Activated B cell treated with CpG ODN at 0.5 μM for 24 hours (primary cell): ENCODE measurements at places on chromosomes 1 and 21.

GRCh38 chr1:244046907-244047611 is 4.0 kb upstream of the ZBTB18 start:
- DNase-seq, result no peak

DNA sequence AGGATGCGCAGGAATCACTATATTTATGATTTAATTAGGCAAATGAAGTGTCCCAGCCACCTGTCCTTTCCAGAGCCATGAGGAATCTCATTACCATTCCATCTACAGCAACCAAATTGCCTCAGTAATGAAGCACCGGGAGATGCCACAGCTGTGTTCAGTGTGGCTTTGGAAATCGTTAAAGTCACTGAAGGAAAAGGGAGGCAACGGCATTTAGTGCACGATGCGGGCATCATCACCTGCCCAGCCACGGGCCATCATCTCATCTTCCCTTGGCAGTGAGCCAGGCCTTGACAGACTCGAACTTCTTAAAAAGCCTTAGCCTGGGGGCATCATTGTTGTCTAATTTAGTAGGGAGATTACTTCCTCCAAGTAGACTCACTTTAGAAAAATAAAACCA is 67.8 kb downstream of the CNIH3 start:
- DNase-seq, result no peak

DNA sequence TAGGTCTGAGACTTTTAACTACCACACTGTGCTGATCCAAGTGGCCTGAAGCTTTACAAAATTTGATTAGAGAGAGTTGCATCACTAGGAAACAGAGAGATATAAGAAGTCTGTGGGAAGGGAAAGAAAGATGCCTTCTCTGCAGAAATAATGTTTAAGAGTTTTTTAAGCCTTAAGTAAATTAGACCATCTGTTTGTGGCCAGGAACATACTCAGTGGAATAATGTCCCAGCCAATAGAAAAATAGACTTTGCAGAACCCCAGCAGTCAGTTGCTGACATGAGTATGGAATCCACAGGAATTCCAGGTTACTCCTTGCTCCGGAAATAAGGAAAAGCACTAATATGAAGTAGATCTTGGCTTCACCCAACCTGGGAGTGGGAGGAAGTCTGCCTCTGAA is 144.8 kb downstream of the ST6GALNAC5 start:
- no peak for DNase-seq

DNA sequence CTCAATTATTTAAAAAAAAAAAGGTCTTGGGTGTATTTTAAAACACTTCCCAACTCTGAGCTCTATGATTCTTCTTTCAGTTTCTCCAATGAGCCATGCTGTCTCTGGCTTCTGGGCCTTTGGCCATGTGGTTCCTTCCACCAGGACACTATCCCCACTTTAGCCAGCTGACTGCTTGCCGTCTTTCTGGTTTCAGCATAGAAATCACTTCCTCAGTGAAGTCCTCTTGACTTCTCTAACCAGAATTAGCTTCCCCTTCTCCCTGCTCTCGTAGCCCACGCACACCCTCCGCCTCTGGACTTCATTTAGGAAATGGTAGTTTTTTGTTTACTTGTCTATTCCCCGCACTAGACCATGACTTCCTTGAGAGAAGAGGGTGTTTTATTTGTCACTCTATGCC is 1.1 kb upstream of the DIO1 start:
- DNase-seq, result no peak

DNA sequence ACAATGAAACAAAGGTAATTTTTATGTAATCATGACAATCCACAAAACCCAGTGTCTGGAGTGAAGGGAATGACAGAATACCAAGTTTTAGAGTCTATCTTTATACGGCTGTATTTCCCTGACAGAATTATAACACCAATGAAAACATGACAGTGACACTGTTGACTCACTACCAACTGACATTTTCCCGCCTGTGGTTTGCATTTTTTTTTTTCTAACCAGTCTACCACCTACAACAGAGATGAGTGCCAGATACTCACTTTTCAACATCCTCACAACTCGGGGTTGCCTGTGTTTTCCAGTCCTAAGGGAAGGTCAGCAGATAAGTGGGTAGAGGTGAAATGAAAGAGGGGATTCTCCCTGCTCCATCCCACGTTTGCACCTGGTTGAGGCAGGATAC is 118.9 kb downstream of the KCNJ6 start:
- no peak for DNase-seq

DNA sequence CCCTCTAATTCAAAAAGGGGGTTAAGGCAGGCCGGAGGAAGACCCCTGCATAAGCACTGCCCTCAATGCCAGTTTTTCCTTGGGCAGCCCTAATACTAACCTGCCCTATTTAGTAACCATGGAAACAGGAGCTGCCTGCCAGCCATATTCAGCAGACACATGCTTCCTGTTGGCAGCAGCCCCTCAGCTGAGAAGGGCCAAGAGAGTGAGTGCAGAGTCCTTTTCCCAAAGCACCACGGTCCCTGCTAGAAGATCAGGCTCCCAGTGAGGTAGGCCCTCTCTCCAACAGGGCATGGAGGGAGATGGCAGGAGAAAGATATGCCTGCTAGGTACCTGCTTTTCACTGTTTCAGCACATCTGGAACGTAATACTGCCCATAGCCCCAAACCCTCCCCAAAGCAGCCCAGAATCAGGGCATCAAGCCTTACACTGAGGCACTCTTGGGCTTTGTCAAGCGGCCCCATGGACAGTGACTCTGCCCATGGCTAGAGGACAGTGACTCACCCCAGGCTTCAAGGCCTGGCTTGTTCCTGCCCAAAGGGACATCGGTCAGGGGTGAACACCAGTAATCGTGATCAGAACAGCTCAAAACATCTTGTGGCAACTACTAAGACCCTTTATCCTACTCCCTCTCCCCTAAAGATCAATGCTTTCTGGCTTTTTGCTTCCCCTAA is 64.5 kb downstream of the BCAR3 start:
- DNase-seq, result no peak

- no peak for DNase-seq
Observed at GRCh38 chr1:176559474-176559873, 96.5 kb downstream of the PAPPA2 start.

DNA sequence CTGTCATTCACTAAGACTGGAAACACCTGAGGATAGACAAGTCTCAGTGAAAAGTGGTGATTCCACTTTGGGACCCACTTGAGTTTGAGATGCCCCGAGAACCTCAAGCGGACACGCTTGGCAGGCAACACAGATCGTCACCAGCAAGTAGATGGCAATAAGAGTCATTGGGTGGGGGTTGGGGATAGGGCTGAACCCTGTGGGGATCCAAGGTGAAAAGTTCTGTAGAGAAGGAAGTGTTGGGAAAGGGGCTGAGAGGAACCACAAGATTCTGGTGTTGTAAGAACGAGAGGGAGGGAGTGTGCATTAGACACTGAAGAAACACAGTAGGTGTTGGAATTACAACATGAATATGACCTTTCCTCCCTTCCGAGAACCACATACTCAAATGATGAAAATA is 45.4 kb upstream of the TDRD10 start:
- DNase-seq, result no peak

GRCh38 chr1:230696722-230697437 is 17.0 kb downstream of the AGT start:
- DNase-seq, result no peak

DNA sequence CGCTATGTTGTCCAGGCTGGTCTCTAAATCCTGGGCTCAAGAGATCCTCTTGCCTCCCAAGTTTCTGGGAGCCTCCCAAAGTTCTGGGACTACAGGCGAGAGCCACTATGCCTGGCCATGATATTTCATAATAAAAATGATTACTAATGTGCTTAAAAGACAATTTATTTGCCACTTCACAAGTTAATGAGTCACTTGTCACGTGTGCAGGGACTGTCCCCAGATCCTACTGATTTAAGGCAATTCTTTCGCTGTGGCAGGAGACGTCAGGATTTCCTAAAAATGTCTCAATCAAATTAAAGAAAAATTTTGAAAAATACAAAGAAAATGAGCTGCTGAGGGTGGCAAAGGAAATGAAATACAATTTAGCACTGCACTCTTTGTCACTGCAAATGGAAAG is 43.5 kb downstream of the B3GALNT2 start:
- DNase-seq, result no peak

- no peak for DNase-seq
Observed at GRCh38 chr1:22349362-22350043, 102.1 kb upstream of the ZBTB40 start.

GRCh38 chr1:217348960-217349664 is 281.8 kb downstream of the GPATCH2 start:
- DNase-seq, result no peak

DNA sequence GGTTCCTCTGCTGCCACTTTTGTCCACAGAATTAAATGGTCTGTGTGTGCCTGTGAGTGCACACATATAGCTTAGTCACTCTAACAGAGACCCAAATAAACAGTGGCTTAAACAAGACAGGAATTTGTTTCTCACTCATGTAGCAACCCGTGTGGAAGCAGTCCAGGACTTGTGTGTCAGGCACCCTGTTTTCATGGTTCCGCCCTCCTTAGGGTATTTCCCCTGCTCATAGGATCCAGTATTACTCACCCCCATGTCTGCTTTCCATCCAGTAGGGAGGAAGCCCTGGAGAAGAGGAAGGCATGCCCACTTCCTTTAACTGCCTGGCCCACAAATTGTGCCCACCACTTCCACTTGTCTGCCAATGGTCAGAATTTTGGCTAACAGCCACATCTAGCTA is 41.3 kb upstream of the TACSTD2 start:
- DNase-seq, result no peak

GRCh38 chr1:54777011-54777410 is 12.7 kb upstream of the PARS2 start:
- no peak for DNase-seq

GRCh38 chr1:208614610-208615009 is 370.4 kb upstream of the PLXNA2 start:
- DNase-seq, result no peak

DNA sequence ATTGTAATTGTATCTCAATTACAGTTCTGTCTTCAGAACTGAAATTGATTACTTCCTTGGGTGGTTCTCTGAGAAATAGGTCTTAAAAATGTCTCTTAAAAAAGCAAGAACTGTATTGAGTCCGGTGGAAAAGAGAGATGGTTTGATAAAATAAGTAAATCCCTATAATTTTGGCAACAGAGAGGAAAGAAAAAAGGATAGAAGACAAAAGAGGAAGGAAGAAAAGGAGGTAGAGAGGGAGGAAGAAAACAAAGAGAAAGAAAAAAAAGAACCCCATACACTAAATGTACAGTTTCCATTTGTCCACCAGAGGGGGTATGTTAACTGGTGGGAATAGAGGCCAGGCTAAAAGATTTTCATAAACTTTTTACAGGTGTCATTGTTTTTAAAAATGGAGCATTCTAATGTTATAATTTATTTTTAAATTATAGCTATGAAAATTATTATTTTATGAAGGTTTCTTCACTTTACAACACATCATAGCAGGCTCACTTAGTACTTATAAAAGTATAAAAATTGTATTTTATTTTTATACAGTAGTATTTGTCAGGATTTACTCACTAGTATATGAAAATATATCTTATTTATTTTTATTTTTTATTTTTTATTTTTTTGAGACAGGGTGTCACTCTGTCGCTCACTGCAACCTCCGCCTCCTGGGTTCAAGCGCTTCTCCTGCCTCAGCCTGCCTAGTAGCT is 2.1 kb upstream of the UBE2T start:
- no peak for DNase-seq
